GM03348 (cell line): ENCODE measurements at places on chromosomes 5 and 9.
A peak's percentile ranks its signal among the peaks of the same experiment; 100 is the strongest.

- DNase-seq: no peak
Observed at GRCh38 chr5:137828180-137828579, 39.5 kb upstream of the MYOT start.

DNA sequence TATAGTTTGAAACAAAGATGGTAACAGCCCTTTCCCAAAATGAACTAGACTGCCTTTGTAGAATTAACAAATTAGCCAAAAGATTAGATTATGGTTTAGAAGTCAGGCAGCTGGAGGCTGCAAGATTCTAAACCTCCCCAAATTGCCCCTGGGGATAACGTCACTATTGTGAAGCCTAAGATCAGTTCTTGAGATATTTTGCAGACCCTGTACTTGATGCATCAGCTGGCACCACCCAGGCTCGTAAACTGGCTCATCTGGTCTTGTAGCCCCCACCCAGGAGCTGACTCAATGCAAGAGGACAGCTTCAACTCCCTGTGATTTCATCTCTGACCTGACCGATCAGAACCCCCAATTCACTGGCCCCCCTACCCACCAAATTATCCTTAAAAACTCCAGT is 4.2 kb upstream of the SOWAHA start:
- DNase-seq: no peak

- DNase-seq: no peak
Observed at GRCh38 chr9:76218117-76218885, 175.9 kb downstream of the RFK start.

- peak; percentile 39 for DNase-seq
Observed at GRCh38 chr5:58184910-58185309, 275.0 kb downstream of the PLK2 start.

GRCh38 chr9:136218271-136218670 is 13.3 kb upstream of the LHX3 start:
- no peak for DNase-seq

DNA sequence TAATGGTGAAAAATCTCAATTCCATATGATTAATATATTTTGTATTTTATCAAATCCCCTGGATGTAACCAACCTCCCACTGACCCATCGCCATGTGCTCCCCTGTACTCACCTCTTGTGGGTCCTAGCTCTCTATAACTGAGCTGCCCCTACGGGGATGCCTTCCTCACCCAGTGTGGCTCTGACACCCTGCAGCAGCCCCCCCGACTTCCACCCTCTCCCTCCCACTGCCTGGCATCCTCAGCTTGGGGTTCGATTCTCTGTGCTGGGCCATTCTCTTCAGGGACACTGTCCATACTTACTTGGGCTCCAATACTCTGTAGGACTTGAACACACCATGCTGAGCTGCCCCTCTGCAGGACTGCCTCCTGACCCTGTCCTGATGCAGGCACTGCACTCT is 87.1 kb downstream of the PJA2 start:
- DNase-seq: no peak

GRCh38 chr5:93924628-93925027 is 183.2 kb upstream of the POU5F2 start:
- DNase-seq: peak; percentile 30

- DNase-seq: peak; percentile 52
Observed at GRCh38 chr5:112779531-112779930, 41.8 kb downstream of the APC start.
